AG08396 (cell line): ENCODE measurements at places on chromosomes 5 and 9.

DNA sequence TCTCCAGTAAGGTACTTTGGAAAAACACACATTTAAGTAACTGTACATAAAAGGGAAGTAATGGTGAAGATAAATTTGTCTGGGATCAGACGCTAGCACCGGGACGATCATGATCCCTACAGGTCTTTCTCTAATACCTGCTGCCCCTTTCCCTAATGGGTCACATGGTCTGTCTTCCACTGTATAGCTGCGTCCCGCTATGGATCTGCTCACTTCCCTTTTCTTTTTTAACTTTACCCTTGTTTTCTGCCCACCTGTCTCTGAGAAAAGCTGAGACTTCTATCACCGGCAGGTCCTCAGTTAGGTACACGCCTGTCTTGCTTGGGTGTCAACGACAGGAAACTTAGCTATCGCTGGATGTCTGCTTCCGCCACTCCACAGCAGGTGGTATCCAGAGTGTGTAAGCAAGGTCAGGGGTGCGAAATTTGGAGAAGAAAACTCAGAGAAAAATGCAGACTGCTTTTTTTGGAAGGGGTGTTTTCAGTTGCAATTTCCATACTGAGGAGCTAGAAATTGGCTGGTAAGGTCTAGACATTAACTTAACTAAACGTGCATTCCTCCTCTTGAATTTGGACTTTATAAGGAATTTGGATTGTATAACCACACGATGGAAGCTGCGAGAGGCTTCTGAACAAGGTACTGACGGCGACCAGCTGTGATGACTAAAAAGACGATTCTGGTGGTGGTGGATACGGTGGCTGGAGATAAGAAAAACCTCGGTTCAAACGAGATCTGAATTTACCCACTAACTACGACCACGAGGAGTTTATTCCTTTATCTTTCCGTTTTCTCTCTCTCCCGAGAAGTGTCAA, 1.1 kb upstream of the ICE1 start:
- no peak for DNase-seq

GRCh38 chr9:19176856-19177255, 49.6 kb upstream of the PLIN2 start:
- no peak for DNase-seq

- peak; percentile 87 for DNase-seq
Observed at GRCh38 chr5:671459-672328, 21.5 kb downstream of the TPPP start.

GRCh38 chr5:41120600-41120999, 49.5 kb upstream of the MROH2B start:
- no peak for DNase-seq

- peak; percentile 49 for DNase-seq
Observed at GRCh38 chr5:137300411-137301240, 198.5 kb downstream of the SPOCK1 start.

GRCh38 chr5:56631719-56632118, 183.6 kb upstream of the MAP3K1 start:
- DNase-seq = no peak

- DNase-seq = no peak
Observed at GRCh38 chr5:5854087-5854486, 431.6 kb downstream of the ICE1 start.

DNA sequence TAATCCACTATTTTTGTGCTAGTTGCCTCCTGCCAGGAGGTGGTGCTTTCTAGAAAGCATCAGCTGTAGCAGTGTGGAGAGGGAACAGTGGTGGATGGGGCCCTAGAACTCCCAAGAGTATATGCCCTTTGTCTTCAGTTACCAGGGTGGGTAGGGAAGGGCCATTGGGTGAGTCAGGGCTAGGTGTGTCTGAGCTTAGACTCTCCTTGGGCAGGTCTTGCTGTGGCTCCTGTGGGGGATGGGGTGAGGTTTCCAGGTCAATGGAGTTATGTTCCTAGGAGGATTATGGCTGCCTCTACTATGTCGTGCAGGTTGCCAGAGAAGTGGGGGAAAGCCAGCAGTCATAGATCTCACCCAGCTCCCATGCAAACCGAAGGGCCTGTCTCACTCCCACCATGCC, 11.3 kb upstream of the ADAMTS12 start:
- DNase-seq = no peak

DNA sequence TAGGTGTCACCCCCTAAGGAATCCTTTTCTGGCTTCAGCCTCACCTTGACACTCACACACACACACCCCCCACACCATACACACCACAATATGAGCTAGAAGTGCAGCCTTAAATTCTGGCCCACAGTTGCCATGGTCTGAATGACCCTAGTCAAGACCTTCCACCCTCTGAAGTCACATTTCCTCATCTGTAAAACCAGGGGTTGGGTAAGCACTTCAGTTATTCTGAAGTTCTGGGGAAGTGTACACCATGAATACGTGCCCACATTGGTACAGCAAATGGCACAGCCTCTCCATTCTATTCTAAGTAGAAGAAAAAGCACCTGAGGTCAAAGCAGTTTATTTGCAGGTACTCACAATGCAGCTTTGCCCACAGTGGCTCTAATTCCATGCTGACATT, 372.8 kb upstream of the KLF4 start:
- DNase-seq = no peak

- DNase-seq = no peak
Observed at GRCh38 chr5:110346893-110347358, 379.5 kb downstream of the TMEM232 start.

DNA sequence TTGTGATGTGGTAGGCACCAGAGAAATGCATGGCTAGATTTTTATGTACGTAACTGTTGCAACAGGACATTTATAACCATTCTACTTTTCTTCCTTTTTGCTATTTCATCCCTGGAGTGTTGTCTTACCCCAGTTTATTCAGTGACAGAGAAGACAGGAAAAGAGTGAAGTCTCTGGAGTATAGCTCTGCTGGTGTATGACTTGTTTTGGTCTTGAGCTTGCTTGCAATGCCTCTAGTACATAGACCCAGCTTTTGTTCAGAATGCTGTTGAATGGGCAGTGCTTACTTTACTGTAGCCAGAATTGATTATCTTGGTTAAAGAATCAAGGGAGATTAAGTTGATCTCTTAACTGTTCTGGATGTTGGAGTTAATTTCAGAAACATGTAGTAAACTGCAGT, 94.3 kb downstream of the PBX3 start:
- no peak for DNase-seq

GRCh38 chr5:30287890-30288289, 905.6 kb upstream of the CDH6 start:
- no peak for DNase-seq

DNA sequence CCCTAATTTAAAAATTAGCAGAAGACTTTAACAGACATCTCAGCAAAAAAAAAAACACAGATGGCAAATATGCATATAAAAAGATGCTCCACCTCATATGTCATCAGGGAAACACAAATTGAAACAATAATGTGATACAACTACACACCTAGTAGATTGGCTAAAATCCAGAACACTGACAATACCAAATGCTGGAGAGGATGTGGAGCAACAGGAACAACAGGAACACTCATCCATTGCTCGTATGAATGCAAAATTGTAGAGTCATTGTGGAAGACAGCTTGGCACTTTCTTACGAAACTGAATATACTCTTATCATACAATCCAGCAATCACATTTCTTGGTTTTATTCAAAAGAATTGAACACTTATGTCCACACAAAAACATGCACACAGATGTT, 22.1 kb downstream of the MCIDAS start:
- DNase-seq = no peak

DNA sequence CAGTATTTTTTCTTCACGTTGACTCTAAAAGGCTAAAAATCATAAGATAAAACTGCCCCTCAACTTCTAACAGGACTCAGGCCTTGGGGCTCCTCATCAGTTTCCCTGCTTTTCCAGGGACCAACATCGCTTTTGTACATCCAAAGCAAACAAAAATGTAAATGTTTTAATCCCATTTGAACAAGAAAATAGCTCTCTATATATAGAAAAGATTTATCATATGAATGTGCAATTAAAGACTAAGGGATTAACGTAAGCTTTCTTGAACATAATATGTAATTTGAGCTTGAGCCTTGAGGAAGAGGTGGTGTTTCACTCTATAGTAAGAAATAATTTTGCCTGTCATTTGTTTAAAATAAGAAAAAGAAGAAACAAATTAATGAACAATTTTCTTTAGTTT, 547.2 kb upstream of the ACO1 start:
- DNase-seq = no peak

DNA sequence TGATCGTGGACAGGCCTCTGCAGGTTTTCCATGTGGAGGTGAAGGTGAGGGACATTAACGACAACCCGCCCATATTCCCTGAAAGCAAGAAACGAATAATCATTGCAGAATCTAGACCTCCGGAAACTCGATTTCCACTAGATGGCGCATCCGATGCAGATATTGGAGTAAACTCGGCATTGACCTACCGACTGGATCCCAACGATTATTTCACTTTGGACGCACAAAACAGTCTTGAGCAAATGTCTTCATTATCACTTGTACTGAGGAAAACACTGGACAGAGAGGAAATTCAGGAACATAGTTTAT, 621 bp downstream of the PCDHA13 start:
- no peak for DNase-seq

GRCh38 chr5:134851307-134851923, 5.6 kb downstream of the C5orf24 start:
- DNase-seq = no peak

DNA sequence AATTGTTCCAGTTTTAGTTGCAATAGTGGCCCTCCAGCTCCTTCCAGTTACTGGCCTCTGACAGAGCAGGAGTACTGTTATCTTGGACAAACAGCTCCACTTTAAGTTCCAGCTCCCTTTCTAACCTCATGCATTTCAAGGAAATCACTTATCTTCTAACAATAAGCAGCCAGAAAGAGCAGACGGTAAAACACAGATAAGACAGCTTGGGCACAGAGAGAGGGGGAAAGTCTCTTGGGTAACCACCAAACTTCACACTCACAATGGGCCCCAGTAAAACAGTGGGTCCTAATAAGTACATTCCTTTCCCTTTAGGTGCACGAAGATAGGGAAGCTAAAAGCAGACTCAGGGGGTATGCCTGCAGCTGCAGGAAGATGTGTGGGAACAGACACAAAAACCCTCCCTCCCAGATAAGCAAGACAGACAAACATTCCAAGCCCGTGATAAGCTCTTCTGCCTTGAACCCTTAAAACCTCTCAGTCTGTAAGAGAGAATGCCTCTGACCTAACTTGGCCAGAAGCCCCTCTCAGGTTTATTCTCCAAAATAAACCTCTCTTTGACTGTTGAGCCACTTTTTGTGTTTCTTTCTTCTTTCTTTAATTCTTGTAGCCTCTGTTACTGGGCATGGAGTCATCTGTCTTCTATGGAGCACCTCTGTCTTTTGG, 30.8 kb downstream of the OR1J1 start:
- DNase-seq = no peak

- DNase-seq = no peak
Observed at GRCh38 chr5:7671381-7671993, 179.4 kb downstream of the CFAP90 start.

DNA sequence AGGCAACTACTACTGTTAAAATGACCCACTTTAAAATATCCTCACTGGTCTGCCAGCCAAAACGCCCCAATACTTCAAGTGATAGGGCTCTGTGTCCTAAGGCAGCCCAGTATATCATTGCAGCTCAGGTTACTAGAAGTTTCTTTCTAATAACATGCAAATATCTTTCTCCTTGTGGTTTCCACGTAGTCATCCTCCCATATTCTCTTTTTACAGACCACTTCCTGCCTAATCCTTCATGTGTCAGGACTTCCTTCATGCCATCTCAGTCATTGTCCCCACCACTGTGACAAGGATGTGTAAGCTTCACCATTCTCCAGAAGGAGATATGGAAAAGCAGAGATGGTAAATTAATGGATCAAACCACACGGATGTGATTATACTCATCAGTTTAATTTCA, 813.7 kb downstream of the MAT2B start:
- DNase-seq = no peak

- no peak for DNase-seq
Observed at GRCh38 chr9:111529787-111530186, 4.8 kb downstream of the ZNF483 start.

- no peak for DNase-seq
Observed at GRCh38 chr5:81292130-81292529, 9.3 kb upstream of the ZCCHC9 start.

GRCh38 chr9:96460882-96461281, 10.9 kb downstream of the HABP4 start:
- no peak for DNase-seq

GRCh38 chr9:96116275-96117064, 185.5 kb downstream of the HSD17B3 start:
- DNase-seq = no peak

DNA sequence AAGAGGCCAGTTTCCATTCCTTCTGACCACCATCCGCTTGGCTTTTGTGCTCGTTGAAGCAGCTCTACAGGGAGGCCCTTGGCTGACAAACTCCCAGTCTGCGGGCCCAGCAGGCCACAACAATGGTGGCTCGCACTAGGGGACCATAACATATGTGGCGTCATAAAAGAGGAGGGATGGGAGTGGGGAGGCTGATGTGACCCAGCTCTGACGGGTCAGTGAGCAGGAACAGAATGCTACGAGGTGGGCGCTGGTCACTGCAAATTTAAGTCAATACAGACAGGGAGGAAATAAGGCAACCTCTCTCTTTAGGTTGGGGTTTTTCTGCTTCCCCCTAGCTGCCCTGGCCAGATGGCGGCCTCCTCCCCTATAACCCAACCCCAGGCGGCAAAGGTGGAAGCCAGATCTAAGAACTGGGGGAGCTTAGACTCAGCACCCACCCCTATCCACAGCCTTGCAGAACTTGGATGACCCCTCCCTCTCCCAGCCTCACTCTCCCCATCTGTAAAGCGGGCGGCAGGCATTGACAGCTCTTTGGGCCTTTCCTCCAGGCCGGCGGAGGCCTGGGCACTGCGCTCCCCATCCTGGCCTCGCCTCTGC, 778 bp downstream of the FRRS1L start:
- DNase-seq = no peak
